ENCODE measurements at places on chromosomes 2 and 18. TPM values are rescaled to one million over a fixed set of nuclear protein-coding genes. Genes with fewer than 3 reads are reported as not detected.

Gene GDF7
- 0.05 TPM for total RNA-seq

Gene SPATA3
- not detected for total RNA-seq

DNA sequence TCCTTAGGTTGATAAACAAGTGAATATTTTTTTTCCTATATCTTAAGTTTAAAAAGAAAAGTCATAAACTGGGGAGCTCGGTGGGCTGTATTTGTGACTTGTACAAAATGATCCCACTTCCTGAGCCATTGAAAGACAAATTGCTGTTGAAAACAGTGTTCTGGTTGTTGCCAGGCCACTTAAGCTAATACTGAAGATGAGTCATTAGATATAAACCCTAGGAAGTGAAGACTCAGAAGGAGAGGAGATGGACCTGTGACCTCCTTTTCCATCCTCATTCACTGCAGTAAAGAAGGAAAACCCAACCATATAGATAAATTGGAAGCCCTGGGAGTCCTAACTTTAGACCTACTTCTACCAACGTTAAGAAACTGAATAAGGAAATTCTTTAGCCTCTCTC, 46.2 kb upstream of the SERPINE2 start:
- no peak overlapping the region for H3K27ac ChIP-seq
- no peaks in the 10 kb centered on the region for H3K36me3 ChIP-seq
- H3K27me3 ChIP-seq: no peaks in the 10 kb centered on the region

- H3K36me3 ChIP-seq: no peaks in the 10 kb centered on the region
- peaks cover 22% of the 10 kb centered on the region for H3K4me1 ChIP-seq
- H3K27ac ChIP-seq: peak overlapping the region; percentile 100
- H3K4me3 ChIP-seq: peak overlapping the region; percentile 70
- no peaks in the 10 kb centered on the region for H3K27me3 ChIP-seq
- DNase-seq: peak; percentile 47
These were observed 833 bp downstream of the AFG3L2 start for GRCh38 chr18:12376034-12376753.

DNA sequence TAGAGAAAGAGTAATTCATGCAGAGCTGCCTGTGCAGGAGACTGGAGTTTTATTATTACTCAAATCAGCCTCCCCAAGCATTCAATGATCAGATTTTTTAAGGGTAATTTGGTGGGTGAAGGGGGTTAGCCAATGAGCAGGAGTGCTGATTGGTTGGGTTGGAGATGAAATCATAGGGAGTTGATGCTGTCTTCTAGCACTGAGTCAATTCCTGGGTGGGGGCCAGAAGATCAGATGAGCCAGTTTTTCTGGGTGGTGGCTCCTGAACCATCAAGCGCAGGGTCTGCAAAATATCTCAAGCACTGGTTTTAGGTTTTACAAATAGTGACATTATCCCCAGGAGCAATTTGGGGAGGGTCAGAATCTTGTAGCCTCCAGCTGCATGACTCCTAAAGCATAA, 312.8 kb upstream of the THSD7B start:
- H3K4me1 ChIP-seq: no peaks in the 10 kb centered on the region
- no peak for DNase-seq
- H3K36me3 ChIP-seq: no peaks in the 10 kb centered on the region
- no peak overlapping the region for H3K27ac ChIP-seq

Data from colonic mucosa (tissue), 4 donors.